ENCODE measurements at places on chromosomes 2 and 18.
A peak's percentile ranks its signal among the peaks of the same experiment; 100 is the strongest.

DNA sequence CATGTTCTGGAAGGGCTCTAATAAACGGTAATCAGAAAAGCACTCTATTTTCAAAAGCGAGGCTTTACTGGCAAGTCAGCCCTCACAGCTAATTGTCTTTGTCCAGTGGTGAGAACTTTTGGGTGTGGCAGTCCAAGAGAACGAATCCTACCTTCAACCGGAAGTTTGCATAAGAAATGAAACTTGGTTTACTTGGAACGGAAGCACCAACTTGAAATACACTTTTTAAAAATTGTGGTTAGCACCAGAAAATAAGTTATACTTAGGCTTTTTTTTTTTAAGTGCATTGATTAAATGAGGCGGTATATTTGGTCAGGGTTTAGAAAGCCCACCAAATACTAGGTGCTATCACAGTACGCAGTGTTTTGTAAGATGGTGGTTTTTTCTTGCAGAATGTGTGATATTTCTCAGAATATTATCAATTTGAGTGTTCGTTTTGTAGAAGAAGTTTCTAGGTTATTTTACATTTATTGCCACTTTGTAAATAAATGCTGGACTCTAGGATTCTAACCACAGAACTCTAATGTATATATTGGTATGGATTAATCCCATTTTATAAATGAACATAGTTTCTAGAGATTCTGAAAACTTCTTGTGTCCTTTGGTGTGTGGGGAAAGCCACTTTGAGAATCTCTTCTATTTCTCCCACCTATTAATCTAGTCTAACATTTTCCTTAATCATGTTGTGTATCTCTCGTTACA is 1.2 kb downstream of the MYL12A start:
- peak; percentile 84 for DNase-seq

GRCh38 chr2:228239207-228239906 is 57.9 kb upstream of the SPHKAP start:
- no peak for DNase-seq

DNA sequence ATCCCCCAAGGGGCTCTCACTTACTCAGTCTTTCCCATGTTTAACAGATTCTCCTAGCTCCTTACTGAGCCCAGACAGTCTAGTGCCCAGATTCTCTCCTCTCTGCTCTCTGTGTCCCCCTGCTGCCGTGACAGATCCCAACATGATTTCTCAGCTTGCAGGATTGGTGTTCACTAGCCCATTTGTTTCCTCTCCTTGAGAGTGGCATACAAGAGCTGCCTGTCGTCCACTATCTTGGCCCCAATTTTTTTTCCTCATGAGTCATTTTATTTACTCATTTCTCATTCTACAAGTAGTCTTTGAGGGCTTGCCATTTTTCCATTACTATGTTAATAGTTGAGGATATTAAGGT is 199.9 kb upstream of the FN1 start:
- DNase-seq, result no peak

DNA sequence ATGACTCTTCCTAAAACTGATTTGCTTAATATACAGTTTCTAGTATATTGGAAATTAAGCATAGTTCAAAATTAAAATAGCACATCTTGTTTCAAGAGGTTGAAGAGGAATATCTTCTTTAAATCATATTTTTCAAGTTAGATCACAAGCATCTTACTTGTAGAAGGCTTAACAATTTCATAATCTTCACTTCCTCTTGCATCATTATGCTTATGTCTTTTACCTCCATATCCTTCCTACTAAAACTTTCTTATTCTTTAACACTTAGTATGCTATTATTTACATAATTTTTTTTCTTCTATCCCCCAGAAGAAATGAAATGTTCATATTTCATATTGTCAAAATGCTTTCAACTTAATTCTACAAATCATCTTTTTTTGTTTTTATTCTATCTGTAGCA is 1354.9 kb upstream of the TMEFF2 start:
- DNase-seq, result no peak

GRCh38 chr2:219551441-219552381 is 7.9 kb downstream of the TMEM198 start:
- DNase-seq, result peak; percentile 39

- no peak for DNase-seq
Measured at GRCh38 chr2:235406430-235406829, 87.4 kb upstream of the AGAP1 start.

DNA sequence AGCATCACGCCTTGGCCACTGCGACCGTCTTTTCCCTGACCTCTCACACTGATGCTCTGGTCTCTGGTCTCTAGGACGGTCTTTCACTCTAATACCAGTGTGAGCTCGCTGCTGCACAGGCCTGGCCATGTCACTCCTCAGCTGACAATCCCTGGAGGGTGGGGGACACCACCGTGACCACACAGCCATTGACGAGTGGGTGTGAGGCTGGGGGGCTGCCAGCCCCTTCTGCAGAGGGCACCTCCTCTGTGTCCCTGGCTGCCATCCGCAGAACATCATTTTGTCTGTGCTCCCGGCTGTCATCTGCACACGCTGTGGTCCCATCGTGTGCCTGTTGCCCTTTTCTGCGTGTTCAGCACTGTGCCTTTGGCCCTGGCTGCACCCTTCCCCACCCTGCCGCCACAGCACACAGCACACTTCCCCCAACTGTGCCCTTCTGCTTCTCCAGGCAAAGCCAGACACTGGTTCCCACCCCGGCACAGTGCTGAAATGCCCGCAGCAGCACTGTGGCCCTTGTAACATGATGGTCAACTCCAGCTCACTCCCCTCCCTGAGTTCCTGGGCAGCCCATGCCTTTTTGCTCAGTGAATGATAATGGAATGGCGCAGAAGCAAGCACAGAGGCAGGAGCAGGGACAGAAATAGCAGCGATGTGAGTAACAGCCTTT is 30.4 kb upstream of the INHBB start:
- no peak for DNase-seq

GRCh38 chr18:366466-367061 is 98.7 kb upstream of the THOC1 start:
- DNase-seq, result no peak

- no peak for DNase-seq
Measured at GRCh38 chr2:231527091-231527395, 3.2 kb downstream of the NMUR1 start.

- DNase-seq, result no peak
Measured at GRCh38 chr2:124797049-124797448, 772.0 kb downstream of the CNTNAP5 start.

GRCh38 chr2:145800151-145801091 is 1280.5 kb upstream of the ZEB2 start:
- peak; percentile 10 for DNase-seq

GRCh38 chr2:66494708-66495107 is 59.8 kb downstream of the MEIS1 start:
- DNase-seq, result peak; percentile 40

DNA sequence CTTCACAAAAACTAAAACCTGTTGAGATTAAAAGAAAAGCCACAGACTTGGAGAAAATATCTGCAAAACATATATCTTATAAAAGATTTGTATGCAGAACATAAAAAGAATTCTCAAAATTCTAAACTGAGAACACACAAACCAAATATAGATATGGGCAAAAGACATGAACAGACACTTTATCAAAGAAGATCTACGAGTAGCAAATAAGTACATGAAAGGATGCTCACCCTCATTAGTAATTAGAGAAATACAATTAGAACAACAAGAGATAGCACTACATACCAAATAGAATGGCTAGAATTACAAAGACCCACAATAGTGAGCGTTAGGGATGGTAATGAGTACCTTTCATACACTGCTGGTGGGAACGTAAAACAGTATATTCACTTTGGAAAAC is 63.9 kb upstream of the ZNF397 start:
- no peak for DNase-seq

GRCh38 chr2:3102081-3102921 is 275.3 kb downstream of the EIPR1 start:
- no peak for DNase-seq

DNA sequence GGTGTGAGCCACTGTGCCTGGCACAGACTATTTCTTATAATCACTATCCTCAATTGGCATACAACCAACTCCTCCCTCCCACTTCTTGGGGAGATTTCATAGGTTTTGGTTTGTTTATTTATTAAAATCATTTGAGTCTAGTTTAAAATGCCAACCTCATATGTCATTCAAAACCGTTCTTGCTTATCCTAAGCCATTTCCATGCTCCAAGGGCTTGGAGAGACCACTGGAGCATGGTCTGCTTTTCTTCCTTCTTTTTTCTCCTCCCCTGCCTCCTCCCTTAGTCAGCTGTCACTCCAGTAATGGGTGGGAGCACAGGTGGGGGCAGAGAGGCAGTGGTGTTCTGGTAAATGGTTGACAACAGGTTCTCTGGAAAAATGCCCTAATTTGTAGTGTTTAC is 20.4 kb upstream of the KCNS3 start:
- no peak for DNase-seq

DNA sequence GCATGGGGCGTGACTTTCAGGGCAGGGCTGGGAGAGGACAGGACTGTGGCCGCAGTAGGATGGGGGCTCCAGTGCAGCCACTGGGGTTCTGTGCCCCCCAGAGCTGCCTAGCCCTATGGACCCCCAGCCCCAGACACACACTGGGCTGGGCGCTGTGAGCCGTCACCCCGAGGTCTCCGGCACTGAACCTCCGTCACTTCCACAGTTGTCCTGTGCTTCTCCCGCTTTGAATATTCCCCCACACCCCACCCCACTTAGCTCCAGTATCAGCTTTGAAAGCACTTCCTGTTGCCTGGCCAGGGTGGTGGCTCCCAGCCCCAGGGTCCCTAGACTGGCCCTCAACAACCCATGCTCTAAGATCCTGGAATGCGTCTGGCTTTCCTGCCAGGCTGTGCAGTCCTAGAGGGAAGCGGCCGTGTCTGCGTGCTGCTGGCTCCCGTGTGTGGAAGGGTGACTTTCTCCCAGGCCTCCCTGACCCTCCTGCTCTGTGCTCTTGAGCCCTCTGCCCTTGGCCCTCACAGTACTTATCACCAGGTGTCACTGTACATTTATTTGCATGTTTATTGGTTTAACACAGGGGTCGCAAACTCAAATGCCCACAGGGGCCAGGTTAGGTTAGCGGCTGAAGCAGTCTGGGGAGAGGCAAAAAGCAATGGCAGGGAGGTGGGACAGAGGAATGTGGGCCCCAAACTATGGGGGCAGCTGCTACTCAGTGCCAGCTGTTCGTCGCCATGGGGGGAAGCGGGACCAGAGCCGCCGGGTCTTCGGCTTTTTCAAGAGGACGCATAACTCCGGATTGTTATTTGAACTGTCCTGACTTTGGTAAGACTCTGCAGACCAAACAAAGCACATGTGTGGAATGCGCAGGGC is 9.9 kb downstream of the OBSL1 start:
- DNase-seq, result no peak

GRCh38 chr18:7729868-7730267 is 162.8 kb downstream of the PTPRM start:
- no peak for DNase-seq

DNA sequence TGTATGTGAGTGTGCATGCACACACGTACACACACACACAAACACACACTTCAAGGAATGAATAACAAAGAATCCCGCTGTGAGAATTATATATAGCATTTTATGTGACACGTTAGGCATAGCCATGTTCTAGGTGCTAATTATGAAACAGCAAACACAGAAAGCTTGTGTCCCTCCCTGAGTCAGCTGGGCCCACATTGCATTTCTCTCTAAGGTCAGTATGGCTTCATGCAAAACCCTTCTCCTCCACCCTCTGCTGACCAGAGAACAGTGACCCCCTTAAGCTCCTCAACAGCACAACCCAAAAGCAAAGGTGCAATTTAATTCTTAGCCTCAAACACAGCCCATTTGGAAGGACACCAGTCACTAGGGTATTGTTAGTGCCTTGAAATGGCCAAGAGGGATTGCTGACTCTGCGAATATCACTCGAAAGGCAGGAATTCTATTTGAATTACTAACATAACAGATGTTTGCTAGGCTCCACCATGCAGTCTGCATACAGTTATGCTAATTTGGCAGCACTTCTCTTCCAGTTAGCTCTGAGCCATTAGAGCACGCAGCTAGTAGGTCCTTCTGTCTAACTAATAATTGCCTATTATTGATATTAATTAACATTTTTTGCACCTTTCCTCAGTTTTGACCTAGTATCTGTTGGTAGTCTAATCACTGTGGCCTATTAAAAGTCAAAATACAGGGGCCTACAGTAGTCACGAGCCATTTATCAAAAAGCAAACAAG is 149.0 kb downstream of the LNPK start:
- DNase-seq, result no peak

- DNase-seq, result no peak
Measured at GRCh38 chr2:47043142-47043890, 111.8 kb downstream of the STPG4 start.

DNA sequence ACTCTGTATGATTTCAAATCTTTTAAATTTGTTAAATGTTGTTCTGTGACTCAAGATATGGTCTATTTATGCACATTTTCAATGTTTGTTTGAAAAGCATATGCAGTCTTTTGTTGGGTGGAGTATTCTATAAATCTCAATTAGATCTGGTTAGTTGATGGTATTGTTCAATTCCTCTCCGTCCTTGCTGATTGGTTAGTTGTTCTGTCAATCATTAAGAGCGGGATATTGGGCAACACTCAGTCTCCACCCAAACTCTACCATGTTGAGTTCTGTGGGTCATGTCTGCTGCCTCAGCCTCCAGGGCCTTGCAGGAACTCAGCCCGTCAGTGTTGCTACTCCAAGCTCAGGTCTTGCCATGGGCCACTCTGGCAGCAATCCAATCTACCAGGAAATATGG is 118.9 kb downstream of the VWA3B start:
- no peak for DNase-seq

- no peak for DNase-seq
Measured at GRCh38 chr2:15485949-15486348, 75.2 kb downstream of the NBAS start.

GRCh38 chr2:191593622-191594385 is 84.1 kb upstream of the NABP1 start:
- no peak for DNase-seq

- DNase-seq, result no peak
Measured at GRCh38 chr2:216030216-216030615, 16.9 kb upstream of the MREG start.

- DNase-seq, result peak; percentile 86
Measured at GRCh38 chr2:191051825-191052778, 38.1 kb upstream of the STAT1 start.

All from hematopoietic multipotent progenitor cell treated with erythropoietin and hydrocortisone succinate and interleukin-3 and kit ligand, for 6 days (in vitro differentiated cells).